T-helper 9 cell (primary cell): ENCODE measurements at places on chromosomes 1 and 21.

DNA sequence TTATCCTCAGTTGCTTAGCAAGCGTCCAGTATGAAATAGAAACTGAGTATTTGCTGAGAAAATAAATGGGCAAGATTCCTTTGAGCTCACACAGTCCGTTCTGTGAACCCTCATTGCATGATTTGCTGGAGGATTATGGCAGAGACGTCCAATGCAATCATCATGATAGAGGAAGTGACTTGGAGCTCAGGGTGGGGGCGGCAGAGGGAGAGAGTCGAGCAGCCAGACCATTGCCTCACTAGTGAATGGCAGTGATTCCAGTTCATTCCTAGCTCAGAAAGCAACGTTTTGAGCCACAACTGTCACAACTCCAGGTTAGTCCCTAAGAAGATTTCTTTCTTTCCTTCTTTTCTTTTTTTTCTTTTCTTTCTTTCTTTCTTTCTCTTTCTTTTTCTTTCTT, 27.5 kb upstream of the COL9A2 start:
- no peak for DNase-seq

GRCh38 chr1:50251702-50252101, 143.0 kb downstream of the ELAVL4 start:
- DNase-seq = no peak

DNA sequence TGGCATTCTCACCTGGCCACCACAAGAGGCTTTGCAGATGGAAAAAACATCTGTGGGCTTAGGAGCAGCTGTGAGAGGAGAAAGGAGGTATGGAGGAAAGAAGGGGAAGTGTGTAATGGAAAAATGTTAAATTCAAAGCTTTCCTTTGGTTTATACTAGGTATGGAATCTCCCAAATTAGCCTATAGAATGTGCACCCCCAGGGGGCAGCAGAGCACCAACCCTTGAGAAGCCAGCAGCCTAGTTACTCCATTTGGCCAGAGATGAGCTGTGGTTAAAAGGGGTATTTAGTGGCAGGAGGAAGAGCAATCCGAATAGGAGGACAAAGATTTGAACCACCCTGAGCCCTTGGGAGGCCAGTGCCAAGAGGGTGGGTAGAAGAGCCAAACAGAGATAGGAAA, 97.5 kb upstream of the CTTNBP2NL start:
- no peak for DNase-seq

- DNase-seq = no peak
These were observed 9.2 kb upstream of the TNFRSF1B start for GRCh38 chr1:12157366-12158231.

- peak; percentile 45 for DNase-seq
These were observed 957 bp downstream of the EPS15 start for GRCh38 chr1:51518033-51518585.

DNA sequence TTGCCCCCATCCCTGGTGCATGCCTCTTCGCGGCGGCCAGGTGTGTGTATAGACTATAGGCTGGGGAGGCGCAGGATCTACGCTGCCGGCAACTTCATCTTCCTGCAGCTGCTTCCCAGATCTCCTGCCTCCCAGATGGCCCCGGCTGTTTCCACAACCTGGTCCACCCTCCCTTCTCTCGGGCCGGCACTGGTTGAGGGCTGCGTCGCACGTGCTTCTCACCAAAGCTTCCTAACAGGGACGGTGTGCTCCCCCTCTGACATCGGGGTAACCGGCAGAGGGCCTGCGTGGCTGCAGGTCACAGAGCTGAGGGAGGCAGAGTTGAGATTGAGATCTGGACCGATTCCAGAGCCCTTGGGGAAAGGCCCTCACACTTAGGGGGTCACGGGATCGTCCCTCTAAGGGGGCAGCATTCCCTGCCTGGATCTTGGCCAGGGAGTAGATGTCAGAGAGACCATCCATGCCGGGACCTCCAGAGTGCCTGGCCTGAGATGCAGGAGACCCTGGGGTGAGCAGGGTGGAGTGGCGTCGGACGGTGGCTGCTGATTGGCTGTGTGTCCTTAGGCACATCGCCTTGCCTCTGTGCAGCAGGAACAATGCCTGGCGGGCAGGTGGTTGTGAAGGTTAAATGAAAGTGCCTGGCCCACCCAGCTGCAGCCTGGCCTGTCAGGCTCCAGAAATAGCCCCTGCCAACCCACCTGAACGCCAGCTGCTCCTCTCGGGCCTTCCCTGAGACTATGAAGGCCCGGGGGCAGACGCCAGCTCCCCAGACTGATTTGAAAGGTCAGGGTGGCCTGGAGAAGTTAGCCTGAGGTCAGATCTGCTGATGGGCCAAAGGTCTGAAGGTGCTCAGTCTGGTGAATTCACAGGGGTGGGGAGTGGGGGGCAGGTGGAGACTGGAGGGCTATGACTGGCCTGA, 6.1 kb upstream of the MASP2 start:
- DNase-seq = no peak

GRCh38 chr1:238944028-238944427, 442.3 kb upstream of the CHRM3 start:
- DNase-seq = no peak

GRCh38 chr1:74395571-74395970, 116.8 kb downstream of the LRRC53 start:
- DNase-seq = no peak

GRCh38 chr1:69524015-69524414, 43.7 kb upstream of the LRRC7 start:
- no peak for DNase-seq

GRCh38 chr1:65105596-65105995, 42.4 kb upstream of the AK4 start:
- DNase-seq = no peak

DNA sequence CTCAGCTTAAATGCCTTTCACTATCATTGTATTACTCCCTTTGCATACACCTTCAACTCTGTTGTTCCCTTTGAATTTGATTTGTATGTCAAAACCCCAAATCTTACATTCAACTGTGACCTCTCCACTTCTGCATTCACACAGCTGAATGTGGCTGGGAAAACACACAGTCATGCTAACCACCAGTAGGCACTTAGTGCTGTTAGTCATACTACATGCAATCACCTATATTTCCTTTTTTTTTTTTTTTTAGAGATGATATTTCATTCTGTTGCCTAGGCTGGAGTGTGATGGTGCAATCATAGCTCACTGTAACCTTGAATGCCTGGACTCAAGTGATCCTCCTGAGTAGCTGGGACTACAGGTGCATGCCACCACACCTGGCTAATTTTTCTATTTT, 16.2 kb downstream of the BTBD8 start:
- DNase-seq = no peak

GRCh38 chr1:2127187-2128145, 67.1 kb downstream of the FAAP20 start:
- DNase-seq = no peak

- DNase-seq = no peak
These were observed 692 bp upstream of the RALGPS2 start for GRCh38 chr1:178724376-178724727.

- no peak for DNase-seq
These were observed 70.5 kb upstream of the CSF1 start for GRCh38 chr1:109840011-109840629.

GRCh38 chr1:73911849-73912248, 286.1 kb downstream of the LRRIQ3 start:
- no peak for DNase-seq

- DNase-seq = no peak
These were observed 158.6 kb downstream of the SYT2 start for GRCh38 chr1:202551683-202552082.

DNA sequence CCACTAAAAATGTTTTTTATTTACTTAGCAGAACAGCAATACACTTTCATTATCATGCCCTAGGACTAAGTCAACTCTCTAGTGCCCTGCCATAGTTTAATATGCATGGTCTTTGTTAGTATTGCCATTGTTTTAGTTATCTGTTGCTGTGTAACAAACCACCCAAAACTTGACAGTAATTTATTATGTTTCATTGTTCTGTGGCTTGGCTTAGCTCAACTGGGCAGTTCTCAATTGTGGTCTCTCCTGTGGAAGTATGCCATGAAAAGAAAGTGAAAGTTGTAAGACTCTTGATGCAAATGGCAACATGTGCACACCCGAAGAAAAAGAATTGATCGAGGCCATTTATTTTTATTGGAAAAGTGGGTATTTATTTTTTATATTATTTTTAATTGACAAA, 206.3 kb upstream of the KCTD3 start:
- no peak for DNase-seq

DNA sequence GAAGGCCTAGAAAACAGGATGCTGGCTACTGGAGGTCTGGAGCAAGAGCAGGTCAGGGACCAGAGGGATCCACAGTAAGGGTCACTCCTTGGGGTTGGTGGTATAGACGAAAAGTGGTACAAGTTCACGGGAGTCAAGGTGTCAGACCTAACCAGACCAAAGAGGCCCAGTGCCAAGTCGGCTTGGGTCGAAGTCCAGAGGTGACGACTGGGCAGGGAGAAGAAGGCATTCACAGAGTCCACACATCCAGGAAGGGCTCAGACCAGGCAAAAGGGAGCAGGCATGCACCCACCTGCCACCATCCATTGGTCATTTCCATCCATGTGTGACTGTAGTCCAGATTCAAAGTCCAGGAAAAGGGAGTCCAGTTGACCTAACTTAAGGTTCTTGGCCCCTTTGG, 27.1 kb upstream of the SYT6 start:
- DNase-seq = no peak

GRCh38 chr1:33392206-33392605, 38.7 kb downstream of the PHC2 start:
- DNase-seq = no peak

DNA sequence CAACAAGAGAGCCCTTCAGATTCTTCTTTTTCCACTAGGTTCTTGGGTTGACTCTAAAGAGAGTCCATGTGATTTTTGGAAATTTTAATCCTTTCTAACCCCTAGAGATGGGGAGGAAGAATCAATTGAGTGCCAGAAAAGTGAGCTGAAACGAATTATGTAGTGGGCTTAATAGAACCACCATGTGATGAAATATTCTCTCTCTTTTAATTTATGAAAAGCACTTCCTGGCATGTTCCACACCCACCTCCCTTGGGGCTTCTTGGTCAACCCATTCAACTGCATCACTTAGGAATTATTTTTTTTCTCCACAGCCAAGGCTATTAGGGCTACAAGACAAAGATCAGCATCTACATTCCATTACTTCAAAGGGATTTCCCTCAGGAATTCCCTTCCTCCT, 79.6 kb downstream of the ZC3H11B start:
- no peak for DNase-seq

GRCh38 chr1:155773221-155773620, 83.8 kb downstream of the GON4L start:
- no peak for DNase-seq

DNA sequence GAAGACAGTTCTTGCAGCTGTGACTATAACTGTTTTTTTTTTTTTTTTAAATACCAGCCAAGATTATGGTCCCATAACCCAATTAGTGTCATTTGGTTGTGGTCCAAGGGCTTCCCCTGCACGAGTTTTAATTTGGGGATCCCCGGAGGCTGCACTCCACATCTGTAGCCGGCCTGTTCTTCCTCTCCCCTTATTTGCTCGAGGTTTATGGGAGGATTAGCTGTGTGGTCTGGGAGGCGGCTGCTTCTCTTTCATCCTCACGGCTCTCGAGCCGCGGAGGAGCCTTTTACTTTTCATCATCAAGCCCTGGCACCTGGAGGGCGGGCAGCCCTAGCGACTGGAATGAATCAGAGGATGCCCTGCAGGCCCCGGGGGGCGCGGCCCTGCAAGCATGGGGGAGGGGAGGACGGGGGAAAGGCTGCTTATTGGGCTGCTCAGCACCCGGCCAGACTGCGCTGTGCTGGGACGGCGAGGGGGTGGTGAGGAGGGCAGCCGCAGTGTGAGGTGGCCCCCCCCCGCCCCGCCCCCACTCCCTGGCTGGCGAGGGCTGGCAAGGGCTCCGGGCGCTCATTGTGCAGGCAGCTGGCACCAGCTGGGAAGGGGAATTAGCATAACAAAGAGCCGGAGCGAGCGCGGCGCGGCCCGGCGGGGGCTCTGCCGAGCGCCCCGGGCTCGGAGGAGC, 18.5 kb downstream of the SERTAD4 start:
- no peak for DNase-seq

DNA sequence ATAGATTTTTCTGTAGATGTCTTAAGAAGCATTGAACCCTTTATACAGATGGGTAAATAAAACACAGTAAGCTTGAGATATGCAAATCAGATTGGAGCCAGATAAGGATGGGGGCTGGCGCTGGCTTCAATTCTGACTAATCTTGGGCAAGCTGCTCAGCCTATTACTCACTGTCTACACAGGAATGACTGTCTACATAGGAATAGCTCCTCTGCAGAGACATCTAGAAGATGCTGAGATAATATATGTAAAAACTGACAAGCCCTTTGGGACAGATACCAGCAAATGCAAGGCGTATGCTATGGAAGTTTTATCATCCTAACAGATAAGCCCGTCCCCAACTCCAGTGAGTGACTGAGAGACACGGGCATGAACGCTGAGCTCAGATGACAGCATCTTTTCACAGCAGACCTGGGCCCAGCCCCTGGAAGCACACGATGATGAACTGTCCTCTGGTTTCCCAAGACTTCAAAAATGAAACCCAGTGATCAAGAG, 1.7 kb downstream of the CLDN14 start:
- no peak for DNase-seq
